ENCODE measurements at places on chromosomes 2 and 18.

GRCh38 chr18:74411475-74411874, 45.6 kb downstream of the DIPK1C start:
- no peak for DNase-seq

GRCh38 chr2:148978706-148979105, 59.8 kb upstream of the LYPD6B start:
- DNase-seq = no peak

DNA sequence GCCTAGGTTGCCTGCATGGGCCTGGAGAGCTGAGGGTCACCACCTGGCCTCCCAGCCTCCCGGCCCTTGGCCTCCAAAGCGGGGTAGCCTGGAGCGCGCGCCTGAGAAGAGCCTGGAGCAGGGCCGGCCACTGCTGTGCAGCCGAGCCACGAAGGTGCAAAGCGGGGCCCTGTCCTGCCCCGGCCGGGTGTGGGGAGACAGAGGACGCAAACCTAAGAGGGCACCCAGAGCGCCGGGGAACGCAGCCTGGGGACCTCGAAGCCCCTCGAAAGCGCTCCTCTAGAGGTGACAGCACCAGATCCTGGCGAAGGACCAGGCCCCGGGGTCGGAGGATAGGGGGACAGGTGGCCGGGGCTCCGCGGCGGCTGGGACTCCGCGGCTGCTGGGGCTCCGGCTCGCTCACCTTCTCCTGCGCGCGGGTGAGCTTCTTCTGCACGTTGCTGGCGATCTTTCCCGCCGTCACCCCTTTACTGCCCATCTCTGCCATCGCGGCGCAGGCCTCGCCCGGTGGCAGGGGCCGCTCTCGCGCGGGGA, 430 bp downstream of the BIN1 start:
- no peak for DNase-seq

GRCh38 chr2:215626812-215627281, 191.0 kb upstream of the FN1 start:
- DNase-seq = no peak

GRCh38 chr18:63105636-63106316, 213.8 kb downstream of the BCL2 start:
- no peak for DNase-seq

- no peak for DNase-seq
Observed at GRCh38 chr2:82098617-82099016, 1794.1 kb upstream of the LRRTM1 start.

GRCh38 chr2:108820482-108820881, 33.9 kb downstream of the CCDC138 start:
- no peak for DNase-seq

GRCh38 chr2:168207851-168208250, 39.5 kb downstream of the STK39 start:
- no peak for DNase-seq

DNA sequence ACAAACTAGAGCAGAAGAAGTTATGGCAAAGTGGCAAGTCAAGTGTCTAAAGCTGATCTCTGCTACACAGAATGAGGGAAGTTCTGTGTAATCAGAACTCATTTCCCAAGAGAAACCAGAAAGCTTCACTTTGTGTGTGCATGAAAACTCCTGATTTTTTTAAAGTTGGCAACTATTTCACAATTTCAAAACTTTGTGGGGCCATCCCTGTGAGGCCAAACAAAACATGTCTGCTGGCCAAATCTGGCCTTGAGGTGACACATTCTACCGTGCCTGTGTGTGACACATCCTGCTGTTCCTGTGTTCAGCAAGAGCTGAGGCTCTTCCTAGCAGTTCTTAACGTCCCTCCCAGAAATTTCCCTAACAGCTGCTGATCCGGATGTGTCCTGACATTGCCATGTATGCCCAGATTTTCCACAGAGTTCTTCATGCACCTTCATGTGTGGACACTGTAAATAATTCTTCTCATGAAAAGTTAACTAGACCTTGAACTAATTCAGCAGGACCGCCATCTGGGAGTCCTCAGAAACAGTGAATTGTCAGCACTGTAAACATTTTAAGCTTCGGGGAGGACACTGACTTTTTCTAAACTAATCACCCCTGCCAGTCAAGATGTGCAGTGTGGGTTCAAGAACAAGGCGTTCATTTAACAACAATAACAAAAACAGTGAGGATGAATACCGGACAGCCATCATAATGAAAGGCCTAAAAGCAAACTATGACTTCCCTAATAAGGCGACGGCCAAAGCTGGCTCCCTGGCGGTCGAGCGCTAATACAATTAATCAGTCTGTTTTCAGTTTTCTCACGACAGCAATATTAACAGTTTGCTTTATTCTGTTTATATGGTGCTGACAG, 99.0 kb downstream of the PLEKHM3 start:
- peak; percentile 28 for DNase-seq

GRCh38 chr2:102492006-102492405, 19.0 kb downstream of the SLC9A4 start:
- DNase-seq = no peak

DNA sequence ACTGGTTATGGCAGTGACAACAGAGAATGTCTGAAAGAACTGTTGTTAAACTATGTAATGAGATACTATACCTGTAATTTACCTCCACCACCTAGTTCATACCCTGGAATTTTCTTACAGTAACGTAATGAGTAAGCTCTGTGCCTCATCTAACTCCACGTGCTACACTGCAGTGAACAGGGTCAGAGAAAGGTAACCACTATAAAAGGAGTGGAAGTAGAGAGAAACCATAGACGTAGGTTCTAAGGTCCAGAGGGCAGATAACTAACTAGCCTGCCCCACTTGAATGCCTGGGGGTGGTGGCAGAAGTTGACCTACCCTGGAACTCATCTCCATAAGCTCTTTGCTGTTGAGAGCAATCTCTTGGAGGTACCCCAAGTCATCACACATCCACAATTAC, 32.0 kb upstream of the B4GALT6 start:
- no peak for DNase-seq

GRCh38 chr2:129296396-129296795, 683.1 kb upstream of the RAB6C start:
- DNase-seq = no peak

GRCh38 chr18:49846361-49846662, 33.0 kb upstream of the ACAA2 start:
- no peak for DNase-seq

- DNase-seq = no peak
Observed at GRCh38 chr2:70964133-70964532, 14.3 kb upstream of the ANKRD53 start.

DNA sequence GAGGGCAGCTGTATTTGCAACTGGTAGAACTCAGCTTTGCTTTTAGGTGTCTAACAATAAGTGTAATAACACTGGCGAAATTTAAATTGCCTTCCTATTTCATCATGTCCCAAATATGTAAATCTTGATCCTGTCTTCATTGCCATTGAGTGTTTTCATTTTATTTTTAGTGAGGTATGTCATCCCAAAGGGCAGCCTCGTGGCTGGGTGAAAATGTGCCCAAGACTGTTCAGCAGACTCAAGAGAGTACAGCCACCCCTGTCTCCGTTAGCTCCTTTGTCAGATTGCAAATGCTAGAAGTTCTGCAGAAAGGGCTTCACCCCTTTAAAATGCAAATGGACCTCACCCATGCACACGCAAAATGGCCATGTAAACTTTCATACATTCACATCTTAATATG, 278.8 kb downstream of the RND3 start:
- no peak for DNase-seq

All from kidney glomerular epithelial cell (primary cell).